ENCODE measurements at places on chromosomes 5 and 9.

DNA sequence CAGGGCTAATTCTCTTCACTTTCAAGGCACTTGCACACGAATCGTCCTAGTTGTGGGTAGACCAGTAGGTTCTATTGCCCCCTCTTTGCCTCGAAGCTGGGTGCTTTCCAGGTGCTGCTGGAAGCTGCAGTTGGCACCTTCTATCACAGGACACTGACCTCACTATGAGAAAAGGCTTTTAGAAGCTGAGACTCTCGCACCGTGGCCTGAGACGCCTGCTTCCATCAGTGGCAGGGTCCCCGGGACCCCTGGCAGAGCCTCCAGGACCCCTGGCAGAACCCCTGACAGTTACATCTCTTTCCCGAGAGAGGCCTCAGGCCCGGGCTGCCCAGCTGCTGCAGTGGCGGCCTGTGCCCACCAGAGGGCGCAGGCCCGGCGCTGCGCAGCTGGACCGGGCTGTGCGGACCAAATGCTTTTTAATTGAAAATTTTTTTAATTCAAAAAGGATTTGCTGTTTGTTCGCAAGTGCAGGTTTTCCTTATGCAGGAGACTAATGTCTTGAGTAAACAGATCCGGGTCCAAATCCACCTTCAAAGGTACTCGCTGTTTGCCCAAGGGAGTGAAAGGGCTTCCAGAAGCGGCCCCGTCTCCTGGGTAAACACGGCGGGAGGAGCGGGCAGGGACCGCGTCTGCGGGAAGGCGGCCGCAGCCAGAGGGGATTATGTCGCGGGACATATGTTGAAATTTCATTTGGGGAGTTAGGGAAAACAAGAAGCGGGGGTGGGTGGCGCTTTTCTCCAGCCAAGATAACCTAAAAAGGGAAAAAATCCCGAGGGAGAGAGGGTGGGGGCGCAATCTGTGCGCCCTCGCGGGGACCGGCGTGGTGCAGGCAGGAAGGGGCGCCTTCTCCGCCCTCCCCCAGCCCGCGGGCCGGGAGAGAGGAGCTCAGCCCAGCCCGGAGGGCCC lies 114.5 kb upstream of the LMX1B start:
- peak; percentile 69 for DNase-seq

DNA sequence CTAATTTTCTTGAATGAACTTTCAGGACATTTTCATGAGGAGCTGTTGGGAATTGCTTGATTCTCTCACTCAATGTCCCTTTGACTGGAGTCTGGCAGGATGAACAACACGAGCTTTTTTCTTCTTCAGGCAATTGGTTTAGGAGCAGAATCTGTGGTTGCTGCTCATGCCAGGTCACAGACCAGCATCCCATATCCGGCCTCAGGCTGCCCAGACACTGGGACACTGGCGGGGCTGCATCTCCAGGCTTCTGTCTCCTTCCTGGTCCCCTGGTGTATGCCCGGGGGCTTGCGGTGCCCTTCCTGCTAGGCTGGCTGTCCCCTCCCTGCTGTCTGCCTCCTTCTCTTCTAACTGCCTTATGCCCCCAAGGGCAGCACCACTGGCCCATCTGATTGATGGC lies 311.5 kb upstream of the DAP start:
- DNase-seq: no peak

DNA sequence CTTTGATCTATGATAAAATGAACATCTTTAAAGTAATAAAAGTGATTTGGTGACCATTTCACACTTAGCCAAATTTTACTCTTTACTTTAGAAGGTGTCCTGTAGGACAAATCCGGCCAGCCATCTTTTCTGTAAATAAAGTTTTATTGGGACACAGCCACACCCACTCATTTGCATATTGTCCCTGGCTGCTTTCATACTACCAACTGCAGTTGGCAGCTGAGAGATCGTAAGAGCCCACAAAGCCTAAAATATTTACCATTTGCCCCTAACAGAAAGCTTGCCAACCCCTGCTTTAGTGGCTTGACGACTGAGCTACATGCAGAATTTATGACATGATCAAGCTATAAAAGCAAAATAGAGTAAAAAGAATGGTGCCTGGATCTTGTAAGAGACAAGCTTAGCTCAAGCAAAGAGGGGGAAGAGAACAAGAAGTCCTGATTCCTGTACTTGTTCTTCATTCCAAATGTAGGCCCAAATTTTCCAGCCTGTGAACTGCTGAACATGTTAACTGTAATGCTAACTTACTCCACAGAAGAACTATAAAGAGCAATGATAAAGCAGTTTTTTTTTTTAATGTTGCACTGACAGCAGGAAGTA lies 7.4 kb upstream of the FBXO10 start:
- DNase-seq: no peak

- DNase-seq: no peak
Observed at GRCh38 chr9:121363622-121363961, 6.5 kb downstream of the STOM start.

- no peak for DNase-seq
Observed at GRCh38 chr5:145104106-145104505, 731.0 kb downstream of the PRELID2 start.

DNA sequence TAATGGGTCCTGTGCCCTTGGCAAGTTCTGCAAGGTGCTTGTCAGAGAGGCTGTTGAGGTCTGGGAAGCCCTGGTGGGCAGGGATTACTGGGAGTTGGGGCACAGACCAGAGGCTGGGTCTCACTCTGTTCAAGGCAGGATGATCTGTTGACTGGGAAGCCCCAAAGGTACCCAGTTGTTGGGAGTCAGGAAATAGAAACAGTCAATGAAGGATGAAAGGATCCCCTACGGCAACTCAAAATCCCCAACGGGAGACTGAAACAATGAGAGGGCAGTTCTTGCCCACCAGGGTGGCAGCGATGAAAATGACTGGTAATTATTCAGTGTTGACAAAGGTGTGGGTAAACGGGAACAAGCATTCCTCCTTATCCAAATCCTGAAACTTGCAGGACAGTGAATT lies 31.2 kb downstream of the BNIP1 start:
- DNase-seq: no peak

DNA sequence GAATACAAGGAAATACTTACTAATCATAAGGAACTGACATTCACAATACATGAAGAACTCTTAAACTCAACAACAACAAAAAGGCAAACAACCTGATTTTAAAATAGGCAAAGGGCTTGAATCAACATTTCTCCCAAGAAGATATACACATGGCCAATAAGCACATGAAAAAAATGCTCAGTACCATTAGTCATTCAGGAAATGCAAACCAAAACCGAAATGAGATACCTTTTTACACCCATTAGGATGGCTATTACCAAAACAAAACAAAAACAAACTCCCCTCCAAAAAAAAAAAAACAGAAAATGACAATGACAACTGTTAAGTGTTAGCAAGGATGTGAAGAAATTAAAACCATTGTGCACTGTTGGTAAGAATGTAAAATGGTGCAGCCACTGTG lies 104.1 kb upstream of the ZNF462 start:
- DNase-seq: no peak

DNA sequence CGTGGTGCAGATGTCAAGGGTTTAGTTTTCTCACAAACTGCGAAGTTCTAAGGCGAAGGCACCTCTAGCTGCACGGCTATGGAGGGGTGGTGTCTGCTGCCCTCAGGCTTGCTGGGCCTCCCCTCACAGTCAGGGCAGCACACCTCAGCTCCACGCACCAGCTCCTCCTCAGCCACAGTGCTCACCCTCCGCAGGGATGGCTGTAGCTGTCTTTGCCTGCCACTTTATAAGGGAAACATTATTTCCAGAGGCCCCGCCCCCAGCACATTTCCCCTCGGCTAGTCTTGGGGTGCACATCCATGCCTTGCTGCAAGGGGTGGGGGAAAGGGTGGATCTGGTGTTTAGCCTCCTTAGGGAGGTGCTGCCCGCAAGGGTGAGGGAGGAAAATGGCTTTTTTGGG lies 154.6 kb downstream of the TRIO start:
- no peak for DNase-seq

DNA sequence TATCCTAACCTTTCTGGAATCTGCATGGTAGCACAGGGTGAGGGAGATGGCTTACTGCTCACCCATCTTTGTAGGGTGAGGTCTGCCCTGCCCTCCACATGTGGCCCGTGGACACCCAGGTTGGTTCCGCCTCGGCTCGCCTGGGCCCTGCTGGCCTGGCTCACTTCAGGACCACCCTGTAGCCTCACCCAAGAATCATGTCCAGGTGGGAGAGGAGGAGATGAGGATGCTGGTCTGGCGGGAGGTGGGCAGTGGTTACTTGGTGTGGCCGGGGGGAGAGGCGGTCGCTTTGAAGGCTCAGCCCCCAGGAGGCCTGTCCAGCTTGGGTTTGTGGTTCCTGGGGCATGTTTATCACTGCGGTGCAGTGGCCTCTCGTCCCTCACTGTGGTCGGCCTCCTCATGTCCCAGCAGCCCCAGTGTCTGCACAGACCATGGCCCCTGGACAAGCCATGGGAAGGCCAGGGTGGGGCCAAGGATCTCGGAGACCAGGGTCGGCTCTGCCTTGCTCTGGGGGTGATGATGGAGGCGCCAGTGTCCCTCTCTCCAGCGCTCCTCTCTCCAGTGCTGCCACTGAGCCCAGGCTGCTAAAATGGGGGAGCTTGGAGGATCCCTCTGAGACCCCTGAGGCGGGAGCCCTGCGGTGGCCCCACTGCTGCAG lies 4.6 kb downstream of the OBP2B start:
- DNase-seq: no peak
